Activated effector memory CD4-positive, alpha-beta T cell treated with Interleukin-2 at 50 U/mL for 16 hours (primary cell): ENCODE measurements at places on chromosomes 2 and 18.

DNA sequence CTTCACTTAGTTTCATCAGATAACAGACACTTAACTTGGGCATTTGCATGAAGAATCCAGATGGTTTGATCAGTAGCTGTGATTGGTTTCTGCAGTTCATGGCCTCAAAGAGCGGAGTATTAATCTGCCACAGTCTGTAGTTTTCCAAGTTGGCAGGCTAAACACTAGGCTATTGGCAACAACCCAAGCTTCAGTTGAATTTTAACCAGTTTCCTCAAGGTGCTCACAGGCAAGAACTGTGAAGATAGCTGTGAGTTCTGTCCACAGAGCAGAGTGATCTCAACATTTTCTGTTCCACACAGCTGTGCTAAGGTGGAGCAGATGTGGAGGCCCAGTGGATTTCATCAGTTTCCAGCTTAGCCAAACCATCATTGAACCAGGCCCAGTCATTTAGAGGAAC is 469.5 kb upstream of the LINC00305 start:
- DNase-seq, result no peak

- DNase-seq, result no peak
These were observed 541.4 kb downstream of the PARD3B start for GRCh38 chr2:205086662-205087061.

GRCh38 chr18:13165636-13166423 is 52.7 kb upstream of the LDLRAD4 start:
- no peak for DNase-seq

DNA sequence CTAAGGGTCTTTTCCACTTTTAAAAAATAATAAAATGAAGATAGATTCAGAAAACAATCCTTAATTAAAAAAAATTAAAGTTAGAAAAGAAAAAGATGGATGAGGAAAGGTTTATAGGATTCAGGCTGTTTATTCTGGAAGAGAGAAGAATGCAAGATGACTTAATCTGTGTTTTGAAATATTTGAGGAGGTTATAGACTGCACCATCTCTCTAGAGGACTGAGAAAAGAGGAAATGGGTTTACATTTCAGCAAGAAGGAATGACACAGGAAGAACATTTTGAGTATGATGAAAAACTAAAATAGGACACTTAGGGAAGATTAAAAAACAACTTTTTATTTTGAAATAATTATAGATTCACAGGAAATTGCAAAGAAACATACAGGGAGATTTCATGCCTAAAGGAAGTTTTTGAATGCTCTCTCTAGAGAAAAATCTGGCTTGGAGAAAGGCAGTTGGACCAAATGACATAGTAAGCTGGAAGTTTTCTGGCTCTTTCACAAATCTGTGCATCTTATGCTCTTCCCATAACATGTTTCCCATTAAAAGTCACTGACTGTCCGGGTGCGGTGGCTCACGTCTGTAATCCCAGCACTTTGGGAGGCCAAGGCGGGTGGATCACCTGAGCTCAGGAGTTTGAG is 75.0 kb downstream of the CERS6 start:
- DNase-seq, result no peak

- no peak for DNase-seq
These were observed 96.9 kb downstream of the OSBPL1A start for GRCh38 chr18:24300703-24301102.
